ENCODE measurements at places on chromosomes 6 and 20.

DNA sequence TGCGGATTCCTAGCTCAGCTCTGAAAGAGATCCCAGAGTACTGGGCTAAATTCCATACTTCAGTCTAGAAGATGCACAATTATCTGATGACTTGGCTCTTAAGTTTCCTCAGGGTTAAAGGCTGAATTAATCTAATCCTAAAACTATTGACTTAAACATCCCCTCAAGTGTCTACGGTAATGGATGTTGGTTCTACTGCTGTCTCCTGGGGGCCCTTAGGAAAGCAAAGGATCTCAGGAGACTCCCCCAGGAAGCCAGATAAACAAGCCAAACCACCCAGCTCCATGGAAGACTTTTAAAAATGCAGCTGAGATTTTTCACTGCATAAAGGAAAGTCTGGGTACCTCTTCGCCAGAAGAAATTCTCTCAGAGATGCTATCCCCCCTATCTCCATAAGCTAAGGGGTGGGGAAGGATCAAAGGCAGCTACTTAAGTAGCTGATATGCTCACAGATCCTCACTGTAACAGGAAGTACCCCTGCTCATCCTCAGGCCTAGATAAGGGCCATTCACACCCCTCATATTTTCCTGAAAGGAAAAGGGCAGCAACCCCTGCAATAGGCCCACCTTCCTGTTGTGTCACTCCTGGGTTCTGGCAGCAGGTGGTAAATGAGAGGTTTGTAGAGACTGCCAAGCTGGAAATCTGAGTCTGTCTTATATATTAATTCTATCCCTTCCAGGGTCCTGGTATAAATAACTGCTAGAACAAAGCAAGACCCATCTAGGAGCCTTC, 9.3 kb downstream of the NDRG3 start:
- peaks cover 1% of the 10 kb centered on the region for H3K36me3 ChIP-seq
- H3K4me1 ChIP-seq: peaks cover 2% of the 10 kb centered on the region
- H3K27ac ChIP-seq: no peak overlapping the region
- no peak overlapping the region for H3K4me3 ChIP-seq
- DNase-seq: no peak

DNA sequence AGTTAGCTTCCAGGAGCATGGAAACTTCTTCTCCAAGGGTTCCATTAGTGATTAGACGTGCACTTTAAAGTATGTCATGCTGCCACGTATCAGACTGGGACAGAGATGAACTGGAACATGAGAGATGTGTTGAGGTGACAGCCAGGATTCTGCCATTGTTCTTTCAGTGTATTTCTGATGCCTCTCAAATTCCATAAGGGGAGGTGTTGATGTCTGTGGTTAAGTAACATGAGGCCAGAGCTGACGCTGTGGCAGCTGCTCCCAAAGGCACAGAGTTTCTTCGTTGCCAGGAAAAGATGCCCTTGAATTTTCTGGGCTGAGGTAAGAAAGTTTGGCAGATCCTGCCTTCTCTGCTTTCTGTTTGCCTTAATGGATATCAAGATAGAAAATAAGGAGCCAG, 63.5 kb downstream of the TRMT6 start:
- H3K4me1 ChIP-seq: no peaks in the 10 kb centered on the region
- DNase-seq: no peak
- H3K27me3 ChIP-seq: peaks cover 2% of the 10 kb centered on the region
- H3K27ac ChIP-seq: no peak overlapping the region

DNA sequence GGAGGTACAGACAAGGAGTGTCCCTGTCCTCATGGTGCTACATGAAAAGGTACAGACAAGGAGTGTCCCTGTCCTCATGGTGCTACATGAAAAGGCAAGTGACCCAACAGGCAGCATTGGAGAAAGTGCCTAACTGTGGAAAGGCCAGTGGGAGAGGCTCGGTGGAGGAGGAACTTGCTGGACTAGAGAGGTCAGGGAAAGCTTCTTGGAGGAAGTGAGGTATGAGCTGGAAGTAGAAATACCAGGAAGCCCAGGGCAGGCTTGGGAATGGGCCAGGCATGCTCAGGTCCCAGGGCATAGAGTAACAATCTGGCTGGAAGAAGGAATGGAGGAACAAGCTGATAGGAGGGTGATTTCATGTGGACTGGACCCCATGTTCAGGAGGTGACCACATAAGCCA, 59.8 kb upstream of the FNDC1 start:
- no peaks in the 10 kb centered on the region for H3K36me3 ChIP-seq
- no peaks in the 10 kb centered on the region for H3K27me3 ChIP-seq
- H3K4me3 ChIP-seq: no peak overlapping the region

DNA sequence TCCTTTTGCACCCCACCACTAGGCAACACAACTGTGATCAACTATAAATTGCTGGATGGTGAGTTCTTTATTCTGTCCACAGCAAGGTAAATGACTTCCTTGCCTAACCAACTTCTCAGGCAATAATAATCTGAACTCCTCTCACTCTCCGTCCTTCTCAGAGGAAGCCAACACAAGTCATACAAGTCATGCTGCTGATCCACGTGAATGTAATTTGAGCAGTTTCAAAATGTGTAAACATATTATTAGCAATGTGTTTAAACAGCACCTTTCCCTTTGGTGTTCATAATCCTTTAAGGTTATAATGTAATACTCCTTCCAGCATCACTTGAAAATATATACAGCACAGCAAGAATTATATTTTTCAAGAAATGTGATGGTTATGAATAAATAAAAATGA, 127.9 kb downstream of the QRSL1 start:
- no peak overlapping the region for H3K27ac ChIP-seq
- H3K27me3 ChIP-seq: no peaks in the 10 kb centered on the region
- H3K36me3 ChIP-seq: no peaks in the 10 kb centered on the region

- no peak overlapping the region for H3K4me3 ChIP-seq
- no peaks in the 10 kb centered on the region for H3K36me3 ChIP-seq
- H3K4me1 ChIP-seq: no peaks in the 10 kb centered on the region
- H3K27me3 ChIP-seq: peaks cover 4% of the 10 kb centered on the region
- H3K27ac ChIP-seq: no peak overlapping the region
Measured at GRCh38 chr6:40325041-40325440, 262.1 kb downstream of the LRFN2 start.

- no peaks in the 10 kb centered on the region for H3K4me1 ChIP-seq
- no peaks in the 10 kb centered on the region for H3K36me3 ChIP-seq
- H3K4me3 ChIP-seq: no peak overlapping the region
- DNase-seq: no peak
- no peaks in the 10 kb centered on the region for H3K27me3 ChIP-seq
Measured at GRCh38 chr6:109306733-109307132, 75.5 kb downstream of the CD164 start.

DNA sequence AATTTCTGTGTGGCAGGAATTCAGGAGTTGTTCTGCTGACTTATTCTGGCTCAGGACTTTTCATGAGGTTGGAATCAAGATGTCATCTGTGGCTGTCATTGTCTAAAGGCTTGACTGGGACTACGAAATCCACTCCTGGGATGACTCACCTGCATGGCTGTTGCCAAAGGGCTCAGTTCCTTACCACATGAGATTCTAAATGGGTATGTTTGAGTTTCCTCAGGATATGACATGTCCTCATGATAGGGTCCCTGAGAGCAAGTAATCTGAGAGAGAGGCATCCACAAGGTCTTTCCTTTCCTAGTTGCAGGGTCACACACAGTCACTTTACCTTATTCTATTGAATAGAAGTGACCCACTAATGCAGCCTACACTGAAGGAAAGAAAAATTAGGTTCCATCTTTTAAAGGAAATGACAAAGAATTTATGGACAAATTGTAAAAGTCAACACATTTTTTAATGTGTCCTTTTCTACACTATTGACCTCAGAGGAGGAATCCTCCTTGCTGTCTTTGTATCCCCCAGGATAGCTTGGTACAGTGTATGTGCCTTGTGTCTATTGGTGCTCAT, 1025.0 kb upstream of the GJE1 start:
- no peak for DNase-seq
- no peaks in the 10 kb centered on the region for H3K36me3 ChIP-seq
- H3K4me3 ChIP-seq: no peak overlapping the region
- H3K27me3 ChIP-seq: no peaks in the 10 kb centered on the region

DNA sequence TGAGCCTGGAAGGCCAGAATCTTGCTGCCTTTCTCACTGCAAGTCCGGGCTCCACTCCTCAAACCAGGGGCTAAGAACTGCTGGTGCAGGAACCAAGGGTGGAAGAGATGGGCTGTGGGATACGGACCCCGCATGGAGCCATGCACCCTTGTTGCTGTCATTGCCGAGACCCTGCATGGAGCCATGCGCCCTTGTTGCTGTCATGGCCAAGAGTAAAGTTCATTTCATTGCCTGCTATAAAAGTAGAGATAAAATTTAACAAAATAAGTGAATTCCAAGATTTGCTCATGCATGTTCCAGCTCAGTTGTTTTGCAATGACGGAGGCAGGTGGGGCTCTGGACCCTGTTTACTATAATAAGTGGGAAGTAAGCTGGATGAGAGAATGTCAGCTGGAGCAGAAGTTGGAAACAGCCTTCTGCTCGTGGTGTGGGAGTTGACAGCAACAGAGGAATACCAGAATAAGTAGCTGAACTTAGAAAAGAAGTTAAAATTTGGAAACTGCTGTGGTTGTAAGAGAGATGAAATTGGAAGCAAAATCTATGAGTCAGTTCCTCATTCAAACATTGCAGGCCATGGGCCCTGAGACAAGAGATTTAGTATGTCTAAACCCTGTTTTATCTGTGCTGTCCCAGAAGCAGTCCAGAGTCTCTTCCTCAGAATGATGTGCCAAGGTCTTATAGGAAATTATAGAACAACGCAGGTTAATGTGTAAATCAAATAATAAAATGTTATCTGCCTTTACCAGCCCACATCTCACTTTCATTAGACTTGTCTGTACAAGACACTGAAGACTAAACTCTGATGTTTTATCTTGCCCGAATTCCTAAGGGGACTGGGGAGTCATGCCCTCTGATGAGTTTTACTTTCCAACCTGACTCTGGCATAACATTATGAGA, 15.8 kb upstream of the THBS2 start:
- no peak overlapping the region for H3K27ac ChIP-seq
- DNase-seq: no peak
- no peaks in the 10 kb centered on the region for H3K4me1 ChIP-seq
- no peaks in the 10 kb centered on the region for H3K27me3 ChIP-seq
- H3K4me3 ChIP-seq: no peak overlapping the region

GRCh38 chr20:32626859-32627636, 41.9 kb upstream of the NOL4L start:
- no peaks in the 10 kb centered on the region for H3K36me3 ChIP-seq
- no peak overlapping the region for H3K27ac ChIP-seq
- no peak overlapping the region for H3K4me3 ChIP-seq
- H3K4me1 ChIP-seq: peaks cover 15% of the 10 kb centered on the region

- H3K4me3 ChIP-seq: no peak overlapping the region
- peaks cover 4% of the 10 kb centered on the region for H3K27me3 ChIP-seq
- no peaks in the 10 kb centered on the region for H3K36me3 ChIP-seq
- H3K27ac ChIP-seq: no peak overlapping the region
- H3K4me1 ChIP-seq: no peaks in the 10 kb centered on the region
Measured at GRCh38 chr20:3090565-3090964, 6.0 kb upstream of the AVP start.

- H3K4me3 ChIP-seq: no peak overlapping the region
- H3K36me3 ChIP-seq: no peaks in the 10 kb centered on the region
- H3K27ac ChIP-seq: no peak overlapping the region
- DNase-seq: no peak
- no peaks in the 10 kb centered on the region for H3K27me3 ChIP-seq
Measured at GRCh38 chr6:83424392-83425018, 6.3 kb downstream of the ME1 start.

- H3K36me3 ChIP-seq: no peaks in the 10 kb centered on the region
- DNase-seq: no peak
- no peak overlapping the region for H3K27ac ChIP-seq
Measured at GRCh38 chr6:63321821-63322220, 2.0 kb upstream of the LGSN start.

- H3K27ac ChIP-seq: no peak overlapping the region
- H3K4me1 ChIP-seq: peaks cover 2% of the 10 kb centered on the region
- H3K36me3 ChIP-seq: no peaks in the 10 kb centered on the region
- no peaks in the 10 kb centered on the region for H3K27me3 ChIP-seq
- peak; percentile 20 for DNase-seq
Measured at GRCh38 chr20:9460518-9460917, 53.9 kb upstream of the LAMP5 start.

DNA sequence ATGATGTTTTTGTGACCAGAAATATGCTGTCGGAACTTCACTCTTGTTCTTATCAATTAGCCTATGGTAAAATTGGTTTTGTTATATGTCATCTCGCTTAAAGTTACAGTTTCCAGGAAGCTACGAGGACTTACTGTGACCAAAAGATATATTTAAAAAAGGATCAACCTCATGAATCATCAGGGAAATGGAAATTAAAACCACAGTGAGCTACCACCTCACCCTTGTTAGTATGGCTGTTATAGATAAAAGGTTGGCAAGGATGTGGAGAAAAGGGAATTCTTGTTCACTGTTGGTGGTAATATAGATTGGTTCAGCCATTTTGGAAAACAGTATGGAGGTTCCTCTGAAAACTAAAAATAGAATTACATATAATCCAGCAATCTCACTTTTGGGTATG, 14.3 kb upstream of the INSM1 start:
- H3K4me3 ChIP-seq: no peak overlapping the region
- no peak for DNase-seq
- no peaks in the 10 kb centered on the region for H3K4me1 ChIP-seq

- H3K27ac ChIP-seq: no peak overlapping the region
- peaks cover 15% of the 10 kb centered on the region for H3K4me1 ChIP-seq
- no peak overlapping the region for H3K4me3 ChIP-seq
- DNase-seq: no peak
- peaks cover 15% of the 10 kb centered on the region for H3K36me3 ChIP-seq
Measured at GRCh38 chr6:2773449-2773848, 8.3 kb downstream of the WRNIP1 start.

GRCh38 chr6:157814883-157815282, 8.2 kb upstream of the SNX9 start:
- H3K27ac ChIP-seq: no peak overlapping the region
- no peak overlapping the region for H3K4me3 ChIP-seq
- no peak for DNase-seq
- no peaks in the 10 kb centered on the region for H3K36me3 ChIP-seq
- peaks cover 9% of the 10 kb centered on the region for H3K4me1 ChIP-seq
- no peaks in the 10 kb centered on the region for H3K27me3 ChIP-seq

DNA sequence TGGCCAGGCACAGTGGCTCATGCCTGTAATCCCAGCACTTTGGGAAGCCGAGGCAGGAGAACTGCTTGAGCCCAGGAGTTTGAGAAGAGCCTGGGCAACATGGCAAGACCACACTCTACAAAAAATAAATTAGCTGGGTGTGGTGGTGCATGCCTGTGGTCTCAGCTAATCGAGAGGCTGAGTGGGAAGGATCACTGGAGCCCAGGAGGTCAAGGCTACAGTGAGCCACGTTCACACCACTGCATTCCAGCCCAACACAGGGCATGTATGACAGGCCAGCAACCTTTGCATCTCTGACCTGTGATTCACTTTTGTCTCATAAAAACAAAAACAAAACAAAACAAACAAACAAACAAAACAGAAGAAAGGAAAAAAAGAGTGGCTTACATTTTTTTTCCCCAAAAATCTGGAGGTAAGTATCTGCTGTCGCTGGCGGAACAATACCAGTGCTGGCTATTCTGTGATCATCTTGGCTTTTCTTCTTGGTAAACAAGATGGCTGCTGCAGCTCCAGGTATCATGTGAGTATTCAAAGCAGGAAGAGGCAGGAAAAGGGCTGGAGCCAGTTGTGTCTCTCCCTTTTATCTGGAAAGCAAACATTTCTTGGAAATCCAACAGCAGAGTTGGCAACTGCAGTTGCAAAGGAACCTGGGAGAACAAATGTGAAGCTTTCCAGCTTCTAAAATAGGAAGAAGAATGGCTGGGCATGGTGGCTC, 40.4 kb upstream of the ZMYND8 start:
- H3K27me3 ChIP-seq: no peaks in the 10 kb centered on the region
- H3K27ac ChIP-seq: no peak overlapping the region
- no peaks in the 10 kb centered on the region for H3K4me1 ChIP-seq
- H3K36me3 ChIP-seq: no peaks in the 10 kb centered on the region
- no peak overlapping the region for H3K4me3 ChIP-seq

GRCh38 chr6:70094156-70094555, 208.7 kb downstream of the COL9A1 start:
- no peaks in the 10 kb centered on the region for H3K27me3 ChIP-seq
- H3K36me3 ChIP-seq: no peaks in the 10 kb centered on the region
- no peak overlapping the region for H3K27ac ChIP-seq
- H3K4me3 ChIP-seq: no peak overlapping the region
- no peaks in the 10 kb centered on the region for H3K4me1 ChIP-seq

All from lung (tissue), 17 donors.